NT2/D1 (cell line): ENCODE measurements at places on chromosomes 2 and 18.

DNA sequence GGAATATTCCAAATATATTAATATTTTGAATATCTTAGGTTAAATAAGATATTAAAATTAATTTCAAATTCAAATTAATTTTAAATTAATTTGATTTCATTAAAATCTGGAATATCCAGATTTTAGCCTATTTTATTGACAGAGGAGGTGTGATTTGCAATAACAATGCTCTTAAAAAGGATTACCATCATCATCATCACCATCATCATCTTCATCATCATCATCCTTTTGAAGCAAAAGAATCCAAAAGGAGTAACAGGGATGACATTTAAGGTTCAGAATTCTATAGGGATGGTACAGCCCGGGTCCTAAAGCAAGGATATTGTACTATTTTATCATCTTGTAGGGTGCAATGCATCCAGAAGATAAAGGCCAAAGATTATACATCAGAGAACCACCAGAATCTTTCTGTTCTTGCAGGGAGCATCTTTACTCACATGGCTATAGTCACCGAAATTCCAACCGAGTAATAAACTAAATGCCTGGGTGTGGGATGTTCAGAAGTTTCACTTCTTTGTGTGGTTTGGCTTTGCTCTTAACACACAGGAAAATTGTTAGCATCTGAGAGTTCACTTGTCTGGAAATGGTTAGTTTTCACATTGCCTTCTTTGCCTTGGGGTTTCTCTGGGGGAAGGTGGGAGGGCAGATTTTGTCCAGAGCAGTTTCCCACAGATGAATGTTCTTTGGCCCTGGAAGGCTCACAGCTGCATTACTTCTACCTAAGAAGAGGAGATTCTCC is 99.1 kb upstream of the ITGA6 start:
- DNase-seq = no peak

GRCh38 chr18:24869285-24869684 is 408.8 kb downstream of the HRH4 start:
- no peak for DNase-seq

DNA sequence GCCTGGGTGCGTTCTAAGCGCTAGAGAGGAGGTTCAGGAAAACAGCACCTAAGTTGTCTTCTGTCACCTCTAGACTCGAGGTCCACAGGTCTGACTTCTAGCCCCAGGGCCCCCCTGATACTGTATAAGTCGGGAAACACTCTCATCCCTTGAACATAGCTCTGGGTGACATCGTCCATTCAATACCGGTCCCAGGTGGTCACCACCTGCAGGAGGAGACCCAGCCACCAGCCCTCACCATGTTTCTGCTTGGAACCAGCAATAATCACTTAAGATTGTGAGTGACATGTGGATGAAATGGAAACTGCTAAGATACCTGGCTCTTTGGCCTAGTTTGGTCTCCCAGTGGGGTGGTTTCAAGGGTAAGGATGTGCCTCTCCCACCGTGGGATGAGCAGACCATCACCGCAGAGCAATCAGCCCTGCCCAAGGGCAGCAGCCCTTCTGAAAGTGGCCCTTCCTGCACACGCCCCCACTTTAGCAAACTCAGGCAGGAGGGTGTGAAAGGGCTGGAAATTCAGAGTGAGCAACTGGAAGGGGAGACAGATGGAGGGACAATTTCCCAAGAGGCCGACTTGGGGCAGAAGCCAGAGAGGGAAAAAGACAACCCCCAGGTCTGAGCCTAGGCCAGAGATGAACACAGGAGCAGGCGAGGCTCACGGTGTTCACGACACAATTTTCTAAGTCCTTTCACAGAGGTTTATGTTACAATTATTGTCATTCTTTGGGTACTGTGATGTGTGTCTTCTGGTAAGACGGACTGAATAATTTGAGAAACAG is 95.2 kb downstream of the ZNF516 start:
- DNase-seq = no peak

DNA sequence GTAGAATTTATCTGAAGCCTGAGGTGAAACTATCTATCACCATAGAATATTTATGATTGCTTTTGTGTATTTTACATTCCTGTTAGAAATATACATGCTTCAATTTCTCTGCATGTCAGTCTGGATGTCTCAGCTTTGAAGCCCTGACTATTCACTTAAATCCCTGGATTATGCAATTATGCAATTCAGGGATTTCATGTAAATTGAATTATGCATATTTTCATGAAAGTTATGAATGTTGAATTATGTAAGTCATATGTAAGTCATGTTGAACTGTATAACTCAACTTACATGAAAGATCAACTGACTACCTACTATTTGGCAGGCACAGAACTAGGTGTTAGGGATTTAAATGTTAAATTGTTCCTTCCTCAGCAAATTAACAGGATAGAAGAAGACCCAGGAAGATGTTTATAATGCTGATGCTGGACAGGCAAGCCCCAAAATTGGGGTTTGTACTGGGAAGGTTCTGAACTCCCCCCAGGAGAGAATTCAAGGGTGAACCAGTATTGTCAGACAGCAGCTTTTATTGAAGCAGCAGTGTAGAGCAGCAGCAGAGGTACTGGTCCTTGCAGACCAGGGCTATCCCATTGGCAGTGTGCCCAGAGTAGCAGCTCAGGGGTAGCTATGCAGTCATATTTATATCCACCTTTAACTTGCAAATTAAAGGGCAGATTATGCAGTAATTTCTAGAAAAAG is 236.5 kb downstream of the ZNF804A start:
- DNase-seq = no peak

- no peak for DNase-seq
Measured at GRCh38 chr2:166651080-166651675, 157.1 kb upstream of the SCN7A start.

DNA sequence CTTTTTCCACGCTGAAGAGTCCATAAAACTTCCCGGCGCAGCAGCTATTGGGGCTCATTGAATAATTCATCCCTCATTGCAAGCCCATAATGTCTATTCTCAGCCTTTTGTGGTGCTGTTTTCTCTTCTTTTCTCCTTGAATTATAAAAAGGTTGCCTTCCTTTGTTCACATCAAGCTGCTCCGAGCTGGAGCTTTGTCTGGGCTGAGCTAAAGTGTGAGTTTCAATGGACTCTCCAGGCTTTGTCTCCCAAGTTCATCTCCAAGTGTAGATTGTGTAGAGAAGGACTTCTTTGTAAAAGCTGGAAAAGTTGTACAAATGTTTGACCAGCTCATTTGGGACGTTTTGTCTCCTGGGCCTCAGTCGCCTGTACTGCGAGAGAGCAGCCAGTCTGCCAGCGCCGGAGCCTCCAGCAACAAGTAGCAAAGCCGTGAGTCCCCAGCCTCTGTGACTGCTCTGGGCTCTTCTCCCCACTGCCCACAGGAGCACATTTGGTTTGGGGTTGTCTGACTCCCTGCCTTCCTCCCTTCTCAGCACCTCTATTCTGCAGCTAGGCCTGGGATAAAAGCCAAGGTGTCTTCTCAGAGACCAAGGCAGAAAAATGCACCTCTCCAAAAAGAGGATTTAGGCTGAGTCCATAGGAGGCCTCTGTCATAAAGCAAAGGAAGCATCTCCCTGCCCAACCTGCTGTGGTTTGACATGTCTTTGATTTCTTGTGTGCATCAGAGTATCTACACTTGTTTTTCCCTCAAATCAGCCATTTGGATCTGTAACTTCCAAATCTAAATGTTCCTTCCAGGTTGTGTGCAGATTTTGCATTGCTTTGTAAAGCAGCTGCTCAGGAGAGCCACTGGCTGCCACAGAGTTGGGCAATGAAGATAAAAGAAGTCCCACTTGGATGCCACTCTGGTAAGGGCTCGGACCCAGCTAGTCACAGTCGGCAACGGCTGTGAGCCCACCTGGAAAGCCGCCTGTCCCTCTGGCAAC is 6.4 kb downstream of the PAX3 start:
- no peak for DNase-seq

DNA sequence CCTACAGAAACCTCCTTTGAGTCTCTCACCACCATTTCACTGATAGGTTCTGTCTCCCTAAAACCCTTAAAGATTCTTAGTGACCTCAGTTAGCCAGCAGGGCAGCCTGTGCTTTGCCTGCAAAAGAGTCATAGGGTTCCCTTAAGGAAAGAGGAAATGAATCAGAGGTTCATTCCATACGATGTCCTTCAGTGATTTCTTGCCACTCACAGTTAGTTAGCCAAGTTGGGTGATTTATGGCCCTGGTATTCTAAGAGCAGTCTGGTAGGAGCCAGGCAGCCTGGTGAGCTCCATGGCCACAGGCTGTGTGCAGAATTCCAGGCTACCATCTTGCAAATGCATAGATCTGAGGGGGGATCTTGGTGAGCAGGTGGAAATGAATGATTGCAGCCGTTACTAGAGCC is 18.7 kb upstream of the CCBE1 start:
- DNase-seq = no peak

DNA sequence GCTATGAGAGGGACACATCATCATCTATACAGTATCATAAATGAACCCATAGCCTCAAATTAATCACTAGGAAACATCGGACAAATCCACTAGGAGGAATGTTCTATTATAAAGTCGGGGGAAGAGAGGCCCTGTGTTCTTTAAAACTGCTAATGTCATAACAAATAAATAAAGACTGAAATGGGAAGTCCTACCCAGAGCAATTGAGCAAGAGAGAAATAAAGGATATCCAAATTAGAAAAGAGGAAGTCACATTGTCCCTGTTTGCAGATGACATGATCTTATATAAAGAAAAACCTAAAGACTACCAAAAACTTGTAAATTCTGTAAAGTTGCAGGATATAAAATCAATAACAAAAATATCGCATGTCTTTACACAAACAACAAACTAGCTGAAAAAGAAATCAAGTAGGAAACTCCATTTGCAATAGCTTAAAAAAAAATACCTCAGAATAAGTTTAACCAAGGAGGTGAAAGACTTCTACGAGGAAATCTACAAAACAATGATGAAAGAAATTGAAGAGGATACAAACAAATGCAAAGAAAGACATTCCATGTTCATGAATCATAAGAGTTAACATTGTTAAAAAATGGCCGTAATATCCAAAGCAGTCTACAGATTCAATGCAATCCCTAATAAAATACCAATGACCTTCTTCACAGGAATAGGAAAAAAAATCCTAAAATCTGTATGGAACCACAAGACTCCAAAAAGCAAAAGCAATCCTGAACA is 30.6 kb downstream of the RTN4 start:
- no peak for DNase-seq

DNA sequence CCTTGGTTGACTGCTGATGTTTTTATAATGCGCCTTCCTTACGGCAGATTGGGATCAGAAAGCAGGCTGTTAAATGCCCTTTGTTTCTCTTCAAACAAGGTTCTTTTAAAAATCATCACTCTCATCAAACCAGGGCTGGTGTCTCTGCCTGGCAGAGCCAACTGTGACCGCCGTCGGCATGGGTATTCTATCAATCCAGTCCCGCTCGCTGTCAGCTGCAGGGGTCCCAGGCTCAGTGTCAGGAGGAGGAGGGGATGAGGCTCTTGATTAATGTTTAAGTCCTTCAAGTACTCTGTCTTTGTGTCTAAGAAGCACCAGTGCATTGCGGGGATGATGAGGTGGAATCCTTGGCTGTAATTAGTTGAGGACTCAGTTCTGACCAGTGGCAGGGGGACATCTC is 348.1 kb downstream of the RNF144A start:
- no peak for DNase-seq

DNA sequence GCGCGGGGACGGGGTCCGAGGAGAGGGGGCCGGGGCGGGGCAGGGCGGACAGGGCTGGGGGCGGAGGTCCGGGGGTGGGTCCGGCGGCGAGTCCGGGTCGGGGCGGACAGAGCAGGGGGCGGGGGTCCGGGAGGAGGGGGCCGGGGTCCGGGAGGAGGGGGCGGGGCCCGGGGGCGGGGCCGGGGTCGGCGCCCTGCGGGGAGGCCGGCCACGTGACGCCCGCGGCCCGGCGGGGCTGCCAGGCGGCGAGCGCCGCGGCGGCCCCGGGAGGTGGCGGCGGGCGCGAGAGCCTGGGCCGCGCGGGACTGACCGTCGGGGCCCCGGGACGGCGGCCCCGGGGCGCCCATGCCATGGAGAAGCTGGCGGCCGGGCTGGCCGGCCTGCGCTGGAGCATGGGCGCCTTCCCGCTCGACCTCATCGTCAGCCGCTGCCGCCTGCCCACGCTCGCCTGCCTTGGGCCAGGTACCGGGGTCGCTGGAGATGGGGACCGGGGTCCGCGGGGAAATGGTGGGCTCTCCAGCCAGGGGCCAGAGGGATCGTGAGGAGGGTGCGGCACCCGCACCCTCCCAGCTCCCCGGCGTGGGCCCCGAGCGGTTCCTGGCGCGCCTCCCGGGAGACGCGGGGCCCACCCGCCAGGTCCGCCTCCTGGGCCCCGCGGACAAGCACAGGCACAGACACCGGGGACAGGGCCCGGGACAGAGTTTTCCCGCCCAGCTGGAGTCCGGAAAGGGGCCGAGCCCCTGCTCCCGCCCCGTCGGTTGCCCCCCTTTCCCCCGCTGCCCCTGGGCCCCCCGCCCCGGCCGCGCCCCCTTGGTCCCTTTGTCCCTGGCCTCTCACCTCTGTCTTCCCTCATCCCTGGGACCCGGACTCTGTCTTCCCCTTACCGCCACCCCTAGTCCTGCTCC is at the start of gene GAREM2:
TSS of gene GAREM2 (plus strand) at position 218 of the 905 bp plus-strand sequence. CDS start at position 351, 133 bp downstream.
- DNase-seq = no peak

DNA sequence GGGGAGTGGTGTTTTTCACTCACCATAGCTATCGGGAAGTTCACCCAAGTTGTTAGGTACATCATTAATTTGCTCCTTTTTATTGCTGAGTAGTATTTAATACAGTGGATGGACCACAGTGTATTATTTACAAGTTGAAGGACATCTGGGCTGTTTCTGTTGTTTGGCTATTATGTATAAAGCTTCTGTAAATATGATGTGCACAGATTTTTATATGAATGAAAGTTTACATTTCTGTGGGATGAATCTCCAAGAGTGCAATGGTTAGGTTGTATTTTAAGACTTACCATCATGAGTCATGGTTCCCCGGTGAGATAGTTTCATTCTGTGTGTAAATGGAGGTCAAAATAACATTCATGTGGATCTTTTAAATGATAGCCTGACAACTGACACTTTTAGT is 337.4 kb downstream of the PTPRM start:
- no peak for DNase-seq

DNA sequence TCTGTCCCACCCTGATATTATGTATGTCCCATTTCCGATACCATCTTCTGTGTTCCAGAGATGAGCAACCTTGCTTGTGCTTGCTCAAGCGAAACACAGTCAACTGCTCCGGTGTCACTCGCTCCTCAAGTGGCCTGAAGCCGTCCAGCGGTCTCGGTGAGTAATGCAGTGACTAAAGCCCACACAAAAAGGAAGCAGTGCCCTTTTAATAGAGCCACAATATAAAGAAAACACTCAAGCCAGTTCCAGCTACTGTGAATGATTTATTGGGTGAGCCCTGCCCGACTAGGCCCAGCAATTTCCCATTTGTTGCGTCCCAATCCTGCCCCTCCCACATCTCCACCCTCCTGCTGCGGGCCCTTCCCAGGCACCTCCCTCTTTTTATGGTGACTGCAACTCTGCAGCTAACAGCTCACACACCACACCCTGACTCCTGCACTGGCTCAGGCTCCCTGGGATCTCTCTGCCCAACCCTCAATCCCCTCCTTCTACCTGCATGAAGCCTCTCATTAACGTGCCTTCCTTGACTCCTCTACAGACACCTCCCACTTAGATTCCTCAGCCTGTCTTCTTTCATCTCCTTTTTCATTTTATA is 44.2 kb upstream of the DSC1 start:
- no peak for DNase-seq
